ENCODE measurements at places on chromosomes 2 and 18.

GRCh38 chr2:97781981-97782380 is 68.6 kb downstream of the ZAP70 start:
- DNase-seq: no peak

DNA sequence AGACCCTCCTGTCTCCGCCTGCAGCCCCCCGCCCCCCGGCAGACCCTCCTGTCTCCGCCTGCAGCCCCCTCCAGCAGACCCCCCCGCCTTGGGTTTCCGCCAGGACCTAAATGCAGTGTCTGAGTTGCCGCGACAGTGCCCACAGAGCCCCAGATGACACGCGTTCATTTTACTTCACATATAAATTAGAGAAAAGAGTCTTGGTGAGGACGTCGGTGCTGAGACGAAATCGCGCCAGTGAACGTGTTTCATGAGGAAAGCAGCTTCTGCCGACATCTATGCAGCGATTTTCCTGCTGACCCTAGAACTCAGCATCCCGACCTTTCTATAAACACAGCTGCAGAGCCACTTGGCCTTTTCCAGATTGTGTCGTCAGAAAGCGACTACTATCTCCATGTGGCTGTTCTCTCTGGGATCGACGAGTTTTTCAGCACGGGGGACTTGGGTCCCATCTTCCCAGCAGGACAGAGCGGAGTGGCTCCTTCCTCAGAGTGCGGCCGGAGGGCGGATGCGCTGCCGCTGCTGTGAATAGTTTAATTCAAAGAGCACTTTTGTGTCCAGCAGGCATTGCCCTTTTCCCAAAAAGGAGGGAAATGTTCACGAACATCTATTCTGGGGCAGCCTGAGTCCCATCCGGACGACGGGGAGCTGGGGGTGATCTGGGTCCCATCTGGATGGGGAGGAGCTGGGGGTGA is 136.7 kb downstream of the NFATC1 start:
- peak; percentile 14 for DNase-seq

GRCh38 chr18:39698436-39698835 is 2132.8 kb upstream of the CELF4 start:
- no peak for DNase-seq

- DNase-seq: no peak
These were observed 21.9 kb downstream of the MRPL35 start for GRCh38 chr2:86221066-86221684.

- DNase-seq: no peak
These were observed 4.4 kb downstream of the DNMT3A start for GRCh38 chr2:25337276-25337675.

GRCh38 chr2:85682378-85682777 is 11.8 kb upstream of the GNLY start:
- no peak for DNase-seq

DNA sequence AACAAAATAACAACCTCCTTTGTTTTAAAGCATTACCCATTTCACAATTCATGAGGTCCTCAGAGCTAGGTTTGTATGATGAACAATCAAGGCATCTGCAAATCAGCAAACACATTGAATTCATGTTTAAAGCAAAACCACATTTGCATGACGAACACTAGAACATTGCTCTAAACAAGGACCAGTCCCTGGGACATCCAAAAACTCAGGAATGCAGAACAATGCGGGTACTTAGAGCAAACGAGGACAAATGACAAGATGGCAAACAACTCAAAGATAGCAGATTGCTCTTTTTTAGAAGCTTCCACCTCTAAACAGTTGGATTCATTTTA is 45.7 kb upstream of the RALBP1 start:
- DNase-seq: no peak

GRCh38 chr18:56676639-56677038 is 25.5 kb downstream of the WDR7 start:
- no peak for DNase-seq

GRCh38 chr2:48617618-48618017 is at the start of gene GTF2A1L:
TSS of gene GTF2A1L (plus strand) at chr2:48617856. CDS start at chr2:48617875, 19 bp downstream.
- no peak for DNase-seq

GRCh38 chr18:2848247-2849246 is 1.7 kb downstream of the EMILIN2 start:
- no peak for DNase-seq

GRCh38 chr2:192098814-192099491 is 95.8 kb downstream of the TMEFF2 start:
- DNase-seq: no peak

All from upper lobe of left lung (tissue), 6 donors.